ENCODE measurements at places on chromosomes 5 and 9.

DNA sequence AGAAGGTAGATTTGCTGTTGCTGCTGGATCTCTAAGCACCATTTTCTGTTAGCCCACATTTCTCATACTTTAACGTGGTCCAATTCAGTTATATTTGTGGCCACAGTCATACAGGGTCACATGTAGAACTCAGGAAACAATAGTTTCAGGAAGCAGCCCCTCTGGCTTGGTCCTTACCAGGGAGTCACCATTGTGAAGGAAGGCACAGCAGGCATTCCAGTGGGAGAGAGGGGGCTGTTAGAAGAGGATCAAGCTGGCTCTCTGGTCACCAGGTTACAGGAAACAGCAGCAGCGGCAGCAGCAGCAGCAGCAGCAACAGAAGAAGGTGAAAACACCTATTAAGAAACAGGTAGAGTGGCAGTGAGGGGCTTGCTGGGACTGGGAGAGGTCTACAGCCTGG, 14.5 kb downstream of the C9orf43 start:
- DNase-seq, result no peak

GRCh38 chr9:98318834-98319478, 63.5 kb upstream of the TBC1D2 start:
- DNase-seq, result peak; percentile 49

DNA sequence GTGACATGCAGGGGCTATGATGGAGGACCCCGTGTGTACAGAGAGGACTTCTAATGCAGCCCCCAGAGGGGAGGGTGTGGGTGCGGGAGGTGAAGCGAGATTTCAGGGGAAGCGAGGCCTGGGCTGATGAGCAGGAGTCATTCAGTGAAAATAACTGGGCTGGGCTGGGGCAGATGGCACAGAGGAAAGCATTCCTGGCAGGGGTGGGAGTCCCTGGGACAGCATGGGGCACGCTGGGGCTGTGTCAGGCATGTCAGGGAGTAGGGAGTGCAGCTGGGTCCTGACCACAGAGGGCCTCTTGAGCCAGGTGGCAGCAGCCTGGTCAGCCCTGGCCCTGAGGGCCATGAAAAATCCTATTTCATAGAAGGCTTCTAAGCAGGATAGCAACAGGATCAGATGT, 36.6 kb downstream of the COL15A1 start:
- DNase-seq, result no peak

- no peak for DNase-seq
These were observed 603.7 kb downstream of the RAB3C start for GRCh38 chr5:59186623-59187022.

GRCh38 chr5:39519566-39520231, 94.9 kb upstream of the DAB2 start:
- no peak for DNase-seq

- no peak for DNase-seq
These were observed 121.2 kb upstream of the PTPN3 start for GRCh38 chr9:109619310-109619709.

DNA sequence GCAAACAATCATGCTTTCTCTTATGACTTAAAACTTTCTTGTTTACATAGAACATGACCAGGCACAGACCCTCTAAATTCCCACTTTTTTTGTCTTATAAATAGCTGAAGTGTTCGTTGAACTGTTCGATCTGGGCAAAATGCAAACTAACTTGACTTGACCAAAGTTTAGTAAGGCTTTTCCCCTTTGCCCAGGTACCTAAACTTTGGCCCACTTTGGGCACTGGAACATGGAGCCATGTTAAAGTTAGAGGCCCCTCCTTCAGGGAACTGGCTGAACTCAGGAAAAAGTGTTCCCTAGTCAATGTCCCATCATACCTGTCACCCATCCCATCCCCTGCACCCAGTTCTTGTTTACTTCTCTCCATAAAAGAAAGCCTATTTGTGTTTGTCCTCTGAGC, 9.4 kb upstream of the AMACR start:
- no peak for DNase-seq

DNA sequence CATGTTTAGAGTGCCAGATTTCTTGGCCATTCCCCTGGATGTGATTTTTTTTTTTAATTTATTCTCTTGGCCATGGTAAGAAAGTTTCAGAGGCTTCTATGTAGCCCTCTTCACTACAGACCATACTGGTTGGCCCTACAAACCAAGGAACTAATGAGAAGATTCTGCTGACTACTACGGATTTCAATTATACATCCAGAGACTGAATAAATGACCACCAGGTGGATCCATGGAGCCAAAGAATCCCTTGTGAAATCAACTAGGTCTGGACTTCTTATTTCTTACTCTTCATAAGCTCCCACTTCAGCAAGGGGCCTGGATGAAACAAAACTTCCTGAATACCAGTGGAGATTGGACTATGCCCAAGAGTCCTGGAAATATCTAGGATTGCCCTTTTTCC, 27.6 kb downstream of the ZNF622 start:
- peak; percentile 18 for DNase-seq

DNA sequence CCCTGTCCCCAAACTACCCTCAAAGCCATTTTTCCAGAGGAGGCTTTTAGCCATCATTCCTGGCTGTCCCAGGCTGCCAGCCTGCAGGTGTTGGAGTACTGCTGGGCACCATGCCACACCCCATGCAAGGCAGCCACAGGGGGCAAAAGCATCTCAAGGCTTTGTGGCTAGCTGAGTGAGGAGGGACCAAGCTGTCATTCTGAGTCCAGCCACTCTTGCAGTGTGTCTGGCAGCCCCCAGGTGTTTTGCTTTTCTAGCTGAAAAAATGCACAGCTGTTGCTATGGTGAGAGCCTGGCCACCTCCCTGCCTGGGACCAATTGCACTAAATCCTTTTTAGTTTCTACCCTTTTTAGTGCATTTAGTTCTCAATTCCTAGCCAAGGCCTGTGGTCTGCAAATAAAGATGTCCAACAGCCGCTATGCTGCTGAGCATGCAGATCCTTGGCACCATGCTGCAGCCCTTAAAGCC, 50.4 kb upstream of the PTGS1 start:
- no peak for DNase-seq

GRCh38 chr9:13447843-13448422, 168.4 kb upstream of the MPDZ start:
- DNase-seq, result no peak

GRCh38 chr9:4243113-4243512, 56.8 kb downstream of the GLIS3 start:
- DNase-seq, result peak; percentile 35

- DNase-seq, result no peak
These were observed 48.5 kb downstream of the PCSK5 start for GRCh38 chr9:75938946-75939345.

GRCh38 chr5:31364881-31365636, 166.8 kb downstream of the DROSHA start:
- DNase-seq, result peak; percentile 10

DNA sequence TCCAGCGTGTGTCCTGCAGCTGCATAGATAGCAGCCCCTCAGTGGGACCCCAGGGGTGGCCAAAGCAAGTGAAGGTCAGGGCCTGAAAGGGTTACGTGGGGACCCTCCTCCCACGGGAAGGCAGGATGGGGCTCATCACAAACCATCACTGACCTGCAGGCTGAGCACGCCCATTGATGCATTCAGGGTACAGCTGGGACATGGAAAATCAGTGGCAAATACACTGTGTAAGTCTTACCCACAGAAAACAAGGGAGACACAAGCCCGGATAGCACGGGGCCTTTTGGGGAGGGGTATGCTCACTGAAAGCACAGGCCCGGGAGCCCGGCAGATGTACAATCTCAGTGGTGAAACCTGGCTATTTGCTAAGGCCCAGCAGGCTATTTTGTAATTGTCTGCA, 49.1 kb downstream of the SEMA4D start:
- no peak for DNase-seq

DNA sequence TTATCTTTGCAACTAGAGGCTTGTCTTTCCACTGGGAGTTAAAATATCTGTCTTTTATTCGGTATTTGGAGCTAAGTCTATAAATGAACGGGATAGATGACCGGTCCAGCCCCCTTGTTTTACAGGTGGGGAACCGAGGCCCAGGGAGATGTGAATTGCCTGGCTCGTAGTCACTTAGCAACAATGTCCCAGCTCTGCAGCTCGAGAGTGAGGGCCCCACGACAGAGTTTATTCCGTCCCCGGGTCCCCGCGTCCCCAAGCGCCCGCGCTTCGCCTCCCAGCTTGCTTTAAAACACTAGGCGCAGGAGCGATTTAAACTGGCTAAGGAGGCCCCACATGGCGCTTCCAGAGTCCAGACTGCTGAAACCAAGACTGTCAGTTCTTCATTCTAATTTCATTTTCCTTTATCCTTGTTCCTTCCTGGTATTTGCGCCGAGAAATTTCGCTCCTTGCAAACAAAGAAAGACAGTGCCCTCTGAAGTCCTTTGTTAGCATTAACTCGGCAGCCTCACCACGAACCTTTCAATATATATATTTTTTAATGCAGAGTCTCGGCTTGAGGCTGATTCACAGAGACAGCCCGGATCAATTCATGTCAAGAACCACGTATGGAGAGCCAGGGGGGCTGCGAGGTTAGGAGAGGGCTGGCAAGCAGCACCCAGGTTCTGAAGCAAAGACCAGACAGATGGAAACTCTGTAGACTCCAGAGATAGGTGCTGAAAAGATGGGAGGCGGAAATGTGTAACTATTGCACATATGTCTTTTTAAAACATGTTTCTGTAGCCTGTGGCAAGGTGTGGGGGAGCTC, 1.4 kb upstream of the ENC1 start:
- DNase-seq, result peak; percentile 81

DNA sequence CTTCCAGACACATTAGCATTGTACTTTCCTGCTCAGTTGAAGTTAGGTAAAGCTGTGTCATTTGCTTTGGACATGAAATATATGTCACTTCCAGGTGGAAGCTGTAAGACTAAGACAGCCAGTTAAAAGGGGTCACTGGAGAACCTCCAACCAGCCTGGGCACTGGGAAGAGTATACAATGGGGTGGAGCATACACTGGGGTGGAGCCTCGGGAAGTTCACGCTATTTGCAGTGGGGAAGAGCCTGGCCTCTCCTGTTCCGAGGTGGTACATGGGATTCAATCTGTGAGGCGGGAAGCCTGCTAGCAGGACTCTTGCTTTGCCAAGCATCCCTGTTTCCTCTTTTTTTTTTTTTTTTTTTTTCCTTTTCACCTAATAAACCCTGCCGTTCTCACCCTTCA, 145.3 kb downstream of the TTC39B start:
- no peak for DNase-seq

DNA sequence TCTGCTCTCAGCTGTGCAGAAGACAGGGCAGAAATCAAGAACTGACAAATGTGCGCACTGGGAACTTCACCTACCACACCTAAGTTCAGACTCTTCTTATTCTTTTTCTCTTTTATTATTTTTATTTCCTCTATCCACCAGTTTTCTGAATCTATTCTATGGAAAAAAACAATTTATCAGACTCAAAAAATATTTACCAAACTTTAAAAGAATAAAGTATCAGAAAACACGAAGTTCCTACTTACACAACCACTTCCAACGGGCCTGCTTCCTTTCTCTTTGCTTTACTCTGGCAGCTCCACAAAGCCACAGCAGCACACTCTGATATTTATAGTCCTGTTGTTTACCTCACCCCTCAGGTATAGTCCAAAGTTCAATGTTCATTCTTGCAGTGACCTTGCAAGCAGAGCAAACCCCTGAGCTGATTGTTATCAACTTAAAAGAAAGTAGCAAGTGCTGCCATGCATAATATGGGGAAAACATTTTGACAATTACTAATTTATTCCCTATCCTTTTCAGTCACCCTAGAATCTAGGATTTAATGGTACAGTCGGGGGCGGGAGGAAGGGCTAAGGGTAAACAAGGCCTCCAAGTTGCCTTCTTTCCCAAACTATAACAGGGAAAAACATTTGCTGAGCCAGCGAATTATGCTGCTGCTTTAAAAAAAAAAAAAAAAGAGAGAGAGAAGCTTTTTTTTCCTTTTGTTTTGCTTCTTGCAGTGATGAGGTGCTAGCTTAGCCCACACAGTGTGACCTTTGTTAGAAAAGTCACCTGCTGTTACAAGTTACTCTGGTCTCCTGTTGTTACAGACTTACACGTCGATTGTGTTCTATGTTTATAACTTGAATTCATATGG, at the start of gene SELENOP:
Gene SELENOP, minus strand, starts transcription at position 302 of the 856 bp plus-strand sequence. CDS start 3,539 bp downstream, outside the sequence.
- DNase-seq, result peak; percentile 39

DNA sequence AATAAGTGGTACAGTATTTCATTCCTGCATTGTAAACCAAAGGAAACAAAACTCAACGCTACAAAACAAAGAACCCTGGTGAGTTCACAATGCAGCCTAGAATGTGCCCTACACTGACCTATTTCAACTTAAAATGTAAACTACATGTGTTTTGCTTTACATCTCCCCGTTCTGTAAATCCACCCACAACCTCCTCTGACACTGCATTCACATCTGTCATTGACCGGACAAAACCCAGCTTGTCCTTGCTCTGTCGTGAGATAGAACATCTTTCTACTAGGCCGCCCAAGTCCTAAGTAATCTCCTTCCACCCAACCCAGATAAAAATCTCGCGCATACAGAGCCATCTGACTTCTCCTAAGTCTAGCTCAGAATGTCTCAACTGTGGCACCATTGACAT, 6.1 kb upstream of the VLDLR start:
- no peak for DNase-seq

GRCh38 chr5:75050415-75050814, 1.9 kb downstream of the GCNT4 start:
- no peak for DNase-seq

DNA sequence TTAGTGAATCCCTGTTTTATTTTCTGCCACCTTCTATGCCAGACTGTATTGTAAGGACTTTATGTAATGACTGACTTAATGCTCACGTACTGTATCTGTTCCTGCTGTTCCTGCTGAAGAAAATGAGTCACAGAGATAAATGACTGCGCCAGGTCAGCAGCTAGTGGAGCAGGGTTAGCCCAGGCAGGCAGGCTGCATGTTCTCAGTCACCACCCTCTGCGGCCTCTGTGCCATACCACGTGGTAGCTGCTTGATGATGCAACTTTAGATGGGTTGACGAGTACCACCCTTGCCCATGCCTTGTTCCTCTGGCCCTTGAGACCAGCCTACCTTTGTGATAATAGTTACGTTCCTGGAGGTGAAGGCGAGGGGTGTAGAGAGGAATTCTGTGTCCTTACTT, 161.9 kb downstream of the TRIO start:
- DNase-seq, result peak; percentile 94

- DNase-seq, result peak; percentile 54
These were observed 45.2 kb downstream of the RNF130 start for GRCh38 chr5:180026320-180026719.

DNA sequence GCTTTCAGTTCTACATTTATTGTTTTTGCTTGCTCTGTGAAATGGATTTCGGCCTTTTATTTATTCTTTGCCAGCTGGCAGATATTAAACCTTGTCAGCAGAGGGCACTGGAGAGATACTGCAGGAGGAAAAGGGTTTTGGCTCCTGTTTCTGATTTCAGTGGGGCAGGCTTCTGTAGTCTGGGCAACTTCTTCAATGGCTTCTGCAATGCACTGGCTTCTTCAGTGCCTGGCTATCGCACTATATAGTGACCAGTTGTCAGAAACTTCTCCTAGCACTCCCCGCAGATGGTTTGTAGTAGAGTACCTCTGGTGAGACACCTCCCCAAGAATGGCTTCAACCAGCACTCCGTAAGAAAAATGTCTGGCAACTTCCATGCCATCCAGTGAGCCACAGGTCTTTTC, 3.2 kb upstream of the NFX1 start:
- DNase-seq, result peak; percentile 65

DNA sequence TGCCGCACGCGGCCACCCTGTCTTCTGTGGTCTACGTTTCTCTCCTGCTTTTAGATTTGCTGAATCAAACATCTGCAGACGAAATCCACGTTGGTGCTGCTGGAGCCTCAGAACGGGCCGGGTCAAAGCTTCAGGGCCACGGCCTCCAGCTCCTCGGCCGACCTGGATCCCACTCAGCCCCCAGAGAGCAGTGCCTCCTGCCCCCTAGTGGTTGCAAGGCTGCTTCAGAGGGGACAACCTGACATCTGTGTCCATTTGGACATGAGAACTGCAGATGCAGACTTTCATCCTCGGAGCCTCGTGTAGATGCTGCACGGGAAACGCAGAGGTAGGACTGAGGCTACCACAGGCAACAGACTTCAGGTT, 23.0 kb upstream of the SLC6A3 start:
- DNase-seq, result no peak

Measured in bronchial epithelial cell (primary cell).